Activated T-cell treated with anti-CD3 and anti-CD28 coated beads, Interleukin-2, amount 50 U/mL, for 48 hours (primary cell): ENCODE measurements at places on chromosomes 2 and 18.

DNA sequence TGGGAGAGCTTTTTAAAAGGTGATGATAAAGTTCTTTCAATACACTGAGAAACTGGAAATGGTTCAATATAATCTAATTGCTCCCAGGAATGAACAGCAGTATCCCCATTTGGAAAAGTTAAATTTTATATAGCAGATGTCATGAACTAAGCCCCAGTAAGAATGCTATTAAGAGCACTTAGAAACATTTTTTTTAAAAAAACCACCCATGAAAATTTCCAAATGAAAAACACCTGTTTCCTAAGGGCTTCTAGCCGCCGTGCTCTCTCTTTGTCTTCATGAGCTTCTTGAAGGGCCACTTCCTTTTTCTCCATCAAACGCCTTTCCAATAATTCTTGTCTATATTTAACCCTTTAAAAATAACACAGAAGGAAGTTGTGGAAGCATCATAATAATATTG, 77.0 kb downstream of the UPP2 start:
- DNase-seq, result no peak

GRCh38 chr2:63786471-63786870, 55.2 kb upstream of the UGP2 start:
- no peak for DNase-seq

DNA sequence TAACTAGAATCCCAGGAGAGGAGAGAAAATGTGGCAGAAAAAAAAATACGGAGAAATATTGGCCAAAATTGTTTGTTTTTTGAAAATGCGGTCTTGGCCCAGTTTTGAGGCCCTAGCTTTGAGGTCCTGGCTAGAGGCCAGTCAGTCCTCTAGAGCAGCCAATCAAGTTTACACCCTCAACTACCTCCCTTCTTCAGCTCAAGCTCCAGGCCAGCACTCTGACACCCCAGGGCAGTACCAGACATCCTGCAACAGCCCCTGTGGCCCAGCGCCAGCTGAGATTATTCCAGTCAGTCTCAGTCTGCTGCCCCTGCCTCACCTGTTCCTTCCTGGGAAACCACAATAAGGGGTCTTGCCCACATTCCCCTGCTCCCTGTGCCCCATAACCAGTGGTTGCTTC, 107.7 kb downstream of the UGGT1 start:
- no peak for DNase-seq

GRCh38 chr18:69897397-69898108, 50.1 kb downstream of the CD226 start:
- no peak for DNase-seq

- no peak for DNase-seq
Measured at GRCh38 chr2:119426801-119427395, 4.8 kb upstream of the TMEM37 start.

- peak; percentile 36 for DNase-seq
Measured at GRCh38 chr2:171086352-171087290, 74.1 kb downstream of the TLK1 start.

DNA sequence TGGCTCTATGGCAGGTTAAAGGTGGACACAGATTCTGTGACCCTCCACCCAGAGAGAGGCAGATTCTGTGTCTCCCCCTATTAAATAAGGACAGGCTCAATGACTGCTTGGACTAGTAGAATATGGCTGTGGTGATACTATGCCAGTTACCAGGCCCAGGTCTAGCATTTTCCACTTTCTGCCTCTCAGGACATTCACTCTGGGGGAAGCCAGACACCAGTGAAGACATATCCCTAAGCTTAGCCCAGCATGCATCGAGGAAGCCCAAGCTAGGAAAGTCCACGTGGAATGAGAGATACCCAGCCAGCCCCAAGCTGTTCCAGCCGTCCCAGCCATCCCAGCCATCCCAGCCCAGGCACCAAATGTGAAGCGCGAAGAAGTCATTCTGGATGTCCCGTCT, 40.3 kb downstream of the ST6GAL2 start:
- no peak for DNase-seq

- no peak for DNase-seq
Measured at GRCh38 chr2:172647439-172647838, 88.2 kb upstream of the RAPGEF4 start.

- peak; percentile 79 for DNase-seq
Measured at GRCh38 chr2:97713296-97714083, at the start of gene ZAP70. ZAP70 (plus strand) TSS chr2:97713576; CDS start chr2:97724037, 10,461 bp downstream.

- DNase-seq, result no peak
Measured at GRCh38 chr2:108573061-108573460, 38.8 kb downstream of the LIMS1 start.

DNA sequence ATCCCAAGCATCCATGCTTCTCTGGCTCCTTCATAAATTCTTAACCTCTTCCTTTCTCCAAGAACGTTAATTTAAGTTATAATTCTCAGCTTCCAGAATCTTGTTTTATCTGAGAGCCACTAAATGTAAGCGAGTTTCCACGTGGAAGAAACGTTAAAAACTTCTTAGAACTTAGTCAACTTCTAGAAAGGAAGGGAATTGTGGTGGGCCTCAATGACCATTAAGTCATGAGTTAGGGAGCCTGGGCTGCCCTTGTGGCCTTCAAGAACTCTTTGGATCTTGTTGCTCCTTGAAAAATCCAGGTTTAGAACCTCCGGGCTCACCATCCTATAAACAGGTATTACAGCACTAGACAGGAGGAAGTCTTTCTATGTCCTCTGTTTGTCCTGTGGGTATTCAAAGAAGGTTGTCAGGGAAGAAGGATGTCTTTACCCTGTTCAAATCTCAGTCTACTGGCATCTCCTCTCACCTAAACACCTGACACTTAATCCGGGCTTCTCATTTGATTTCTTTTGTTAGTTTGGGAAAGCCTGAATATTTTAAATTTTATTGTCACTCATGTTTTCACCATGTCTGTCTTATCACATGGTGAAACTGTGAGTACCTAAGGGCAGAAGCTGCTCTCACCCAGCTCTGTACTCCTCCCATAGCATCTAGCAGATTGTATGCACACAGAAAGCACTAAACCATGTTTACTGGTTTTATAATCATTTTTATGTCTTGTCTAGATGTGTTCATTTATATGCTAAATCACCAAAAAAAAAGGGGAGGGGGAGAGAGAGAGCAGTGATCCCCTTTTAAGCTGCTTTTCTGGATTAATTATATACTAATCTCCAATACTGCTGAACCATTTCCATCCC, 6.3 kb downstream of the RND3 start:
- no peak for DNase-seq

DNA sequence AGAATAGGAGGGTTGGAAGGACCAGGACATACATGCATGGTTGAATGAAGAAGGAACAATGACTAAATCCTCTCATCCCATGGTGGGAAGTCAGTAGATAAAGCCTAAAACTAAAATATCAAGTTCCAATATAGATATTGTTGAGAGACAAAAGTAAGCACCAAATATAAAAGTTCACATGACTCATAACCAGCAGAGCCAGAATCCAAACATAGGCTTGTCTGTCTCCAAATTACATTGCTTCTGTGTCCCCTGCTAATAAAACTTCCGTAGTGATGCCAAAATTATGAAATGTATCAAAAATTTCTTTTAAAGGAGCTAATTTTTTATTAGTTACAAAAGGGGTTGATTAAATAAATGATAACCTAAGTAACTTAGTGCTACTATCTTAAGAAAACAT, 19.7 kb downstream of the CHST9 start:
- no peak for DNase-seq

DNA sequence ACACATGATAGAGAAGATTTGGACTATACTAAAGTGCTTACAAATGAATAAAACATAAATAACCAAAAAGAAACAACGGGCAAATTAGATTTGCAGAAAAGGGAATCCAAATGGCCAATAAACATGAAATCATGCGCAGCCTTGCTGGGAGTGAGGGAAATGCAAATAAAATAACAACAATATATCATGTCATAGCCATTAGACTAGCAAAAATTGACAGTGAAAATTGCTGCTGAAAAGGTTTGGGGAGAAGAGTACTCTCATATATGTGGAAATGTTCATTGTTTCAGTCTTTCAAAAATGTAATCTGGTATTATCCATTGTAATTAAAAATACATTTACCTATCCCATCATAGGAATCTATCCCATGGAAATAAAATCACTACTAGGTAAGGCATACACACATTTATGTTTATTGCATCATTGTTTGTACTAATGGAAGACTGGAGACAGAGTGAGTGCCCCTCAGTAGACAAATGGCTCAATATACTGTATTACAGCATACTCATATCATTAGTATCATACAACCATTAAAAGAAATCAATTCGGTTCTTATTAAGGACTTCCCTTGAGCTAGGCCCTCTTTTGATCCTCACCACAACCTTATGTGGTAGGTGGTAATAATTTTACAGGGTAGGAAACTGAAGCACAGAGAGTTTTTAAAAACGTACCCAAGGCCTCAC, 94.1 kb upstream of the MSTN start:
- no peak for DNase-seq

DNA sequence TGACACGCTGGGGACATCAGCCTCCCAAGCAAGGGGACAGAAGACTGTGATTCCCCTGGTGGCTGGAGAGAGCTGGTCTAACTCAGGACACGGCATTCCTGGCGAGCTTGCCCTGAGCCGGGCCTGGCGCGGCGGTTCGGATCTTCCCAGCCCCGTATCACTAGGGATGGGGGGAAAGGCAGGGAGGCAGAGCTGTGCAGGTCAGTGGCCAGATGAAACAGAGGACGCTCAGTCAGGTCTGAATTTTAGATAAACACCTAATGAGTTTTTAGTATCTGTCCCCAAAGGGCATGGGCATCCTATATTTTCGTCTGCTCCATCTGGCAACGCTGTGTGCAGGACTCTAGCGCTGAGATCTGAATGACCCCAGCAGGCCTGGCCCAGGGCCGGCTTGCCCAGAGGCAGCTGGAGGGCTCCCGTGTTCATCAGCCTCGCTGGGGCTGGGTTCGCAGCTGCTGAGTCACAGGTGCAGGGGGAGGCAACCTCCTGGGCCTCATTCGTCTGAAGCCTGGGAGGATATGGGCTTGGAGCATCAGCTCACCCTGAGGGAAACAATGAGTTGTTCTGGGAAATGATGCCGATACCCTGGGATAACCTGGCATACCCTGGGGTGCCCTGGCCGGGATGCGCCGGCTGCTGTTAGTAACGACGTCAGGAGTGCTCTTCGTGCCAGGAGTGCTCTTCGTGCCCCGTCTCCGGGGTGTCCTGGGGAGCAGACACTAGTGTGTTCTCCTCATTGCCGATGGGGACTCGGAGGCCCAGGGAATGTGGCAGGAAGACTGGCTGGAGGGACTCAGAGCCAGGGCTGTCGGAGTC, 48.1 kb upstream of the HPCAL1 start:
- no peak for DNase-seq

DNA sequence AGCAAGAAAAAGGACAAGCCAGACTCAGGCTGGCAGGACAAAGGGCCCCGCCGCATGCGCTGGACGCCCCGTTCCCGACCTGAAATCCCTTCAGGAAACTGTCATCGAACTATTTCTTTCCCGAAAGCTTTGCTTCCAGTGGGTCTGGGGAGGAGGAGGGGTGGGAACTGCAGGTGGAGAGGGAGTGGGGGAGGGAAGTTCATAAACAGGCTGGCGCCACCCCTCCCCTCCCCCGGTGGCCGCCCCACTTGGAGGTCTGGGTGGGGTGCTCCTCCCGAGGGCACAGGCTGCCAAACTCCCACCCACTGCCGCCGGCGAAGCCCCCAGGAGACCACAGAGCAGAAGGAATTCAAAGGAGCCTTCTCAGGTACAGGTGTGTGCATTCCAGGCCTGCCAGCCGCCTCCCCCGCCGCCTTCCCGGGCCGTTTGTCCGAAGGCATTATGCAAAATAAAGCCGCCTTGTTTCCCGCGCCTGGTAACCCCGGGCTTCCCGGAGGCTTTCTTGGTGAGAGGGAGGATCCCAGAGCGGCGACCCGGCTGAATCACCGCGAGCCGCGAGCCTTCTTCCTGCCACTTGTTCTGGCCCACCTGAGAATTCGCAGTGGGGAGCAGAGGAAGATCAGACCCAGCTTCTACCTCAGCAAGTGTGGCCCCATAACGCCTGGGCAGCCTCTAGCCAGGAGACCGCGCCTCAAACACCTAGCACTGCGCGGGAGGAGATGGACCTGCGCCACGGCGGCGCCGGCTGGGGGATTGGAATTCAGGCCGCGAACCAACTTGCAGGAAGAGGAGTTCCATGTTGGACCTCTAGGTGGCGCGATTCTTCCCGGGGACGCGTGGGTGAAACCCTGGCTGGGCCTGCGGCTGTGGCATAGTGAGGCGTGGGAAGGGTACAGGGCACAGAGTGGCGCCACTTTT, 101.9 kb downstream of the FOXI3 start:
- DNase-seq, result peak; percentile 77

DNA sequence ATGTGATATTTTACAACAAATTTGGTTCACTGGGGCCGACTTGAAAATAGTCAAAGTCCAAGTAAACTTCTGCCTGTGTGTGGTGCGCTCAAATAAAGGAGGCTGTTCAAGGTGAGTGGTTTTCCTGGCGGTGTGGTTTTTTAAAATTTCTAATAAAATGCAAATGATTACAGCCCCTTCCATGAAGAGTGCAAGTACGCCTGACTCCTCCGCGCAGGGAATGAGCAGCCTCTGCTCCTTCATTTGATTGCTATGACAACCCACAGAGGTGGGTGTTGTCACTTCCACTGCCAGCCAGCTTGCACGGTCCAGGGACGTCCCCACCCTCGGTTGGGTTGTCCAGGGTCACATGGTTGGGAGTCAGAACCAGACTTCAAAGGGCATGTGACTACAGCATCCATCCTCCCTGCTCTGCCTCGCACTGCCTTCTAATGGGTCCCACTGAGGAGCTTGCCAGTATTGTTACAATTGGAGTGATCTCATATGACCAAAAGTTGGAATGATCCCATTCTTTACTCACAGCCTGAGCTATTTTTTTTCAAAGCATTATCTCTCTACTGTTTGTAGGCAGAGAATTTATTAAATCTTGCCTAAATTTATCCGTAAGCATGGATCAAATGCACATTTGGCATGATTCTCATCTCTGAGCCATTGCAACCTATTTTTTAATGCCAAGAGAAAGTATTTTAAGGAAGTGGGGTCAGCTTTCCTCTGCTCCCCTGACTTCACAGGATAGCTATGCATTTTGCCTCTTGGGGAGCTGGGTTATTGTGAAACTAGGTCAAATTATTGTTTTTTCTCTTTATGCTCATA, 121.3 kb downstream of the AGAP1 start:
- no peak for DNase-seq

- DNase-seq, result no peak
Measured at GRCh38 chr18:64650068-64650467, 501.2 kb upstream of the LINC00305 start.

DNA sequence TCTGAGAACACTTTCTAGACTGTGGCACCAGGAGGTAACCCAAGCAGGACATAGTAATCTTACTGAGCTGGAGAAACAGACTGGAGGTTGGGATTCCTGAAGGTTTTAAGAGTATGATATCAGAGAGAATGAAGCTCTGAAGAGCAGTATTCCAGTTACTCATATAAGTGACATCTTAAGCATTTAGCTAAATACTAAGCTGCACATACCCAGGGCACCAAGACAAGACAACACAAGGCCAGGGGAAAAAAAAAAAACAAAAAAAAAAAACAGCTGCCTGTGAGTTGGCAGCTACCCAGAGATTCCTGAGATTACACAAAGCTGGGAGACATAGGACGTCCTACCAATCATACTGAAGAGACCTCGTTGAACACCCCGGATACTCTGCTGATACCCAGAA, 175.8 kb downstream of the SRBD1 start:
- no peak for DNase-seq

- no peak for DNase-seq
Measured at GRCh38 chr2:20616341-20616871, 34.5 kb downstream of the HS1BP3 start.

- no peak for DNase-seq
Measured at GRCh38 chr2:23649303-23649702, 264.3 kb downstream of the KLHL29 start.

GRCh38 chr2:108228537-108228936, 11.2 kb upstream of the SULT1C3 start:
- DNase-seq, result no peak

- peak; percentile 57 for DNase-seq
Measured at GRCh38 chr2:170715062-170715931, at the start of gene SP5. SP5 (plus strand) TSS chr2:170715337; CDS start chr2:170715513, 176 bp downstream.

GRCh38 chr2:222208010-222208690, 90.6 kb downstream of the PAX3 start:
- DNase-seq, result no peak
